Activated CD4-positive, CD25-positive, alpha-beta regulatory T cell treated with anti-CD3 and anti-CD28 coated beads, Interleukin-2, amount 50 U/mL, for 16 hours (primary cell): ENCODE measurements at places on chromosomes 7 and 10.

GRCh38 chr7:43750016-43750887, 8.2 kb upstream of the BLVRA start:
- no peak for DNase-seq

DNA sequence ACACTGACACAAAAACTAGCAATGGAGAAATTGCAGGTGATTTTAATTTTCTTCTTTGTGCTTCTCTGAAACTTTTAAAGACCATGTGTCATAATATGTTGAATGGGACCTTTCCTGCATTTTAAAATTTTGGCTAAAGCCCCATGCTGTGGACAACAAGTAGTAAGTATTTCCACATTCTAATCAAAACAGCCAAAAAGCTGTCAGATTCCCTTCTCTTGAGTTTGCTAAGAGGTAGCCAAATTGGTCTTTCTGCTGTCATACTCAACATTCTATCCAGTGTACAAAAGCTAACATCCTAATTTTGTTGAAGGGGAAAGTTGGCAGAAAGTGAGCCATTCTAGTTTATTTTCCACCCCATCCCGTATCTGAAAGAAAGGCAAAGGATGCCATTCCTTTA, 447.6 kb downstream of the TFEC start:
- DNase-seq, result no peak

DNA sequence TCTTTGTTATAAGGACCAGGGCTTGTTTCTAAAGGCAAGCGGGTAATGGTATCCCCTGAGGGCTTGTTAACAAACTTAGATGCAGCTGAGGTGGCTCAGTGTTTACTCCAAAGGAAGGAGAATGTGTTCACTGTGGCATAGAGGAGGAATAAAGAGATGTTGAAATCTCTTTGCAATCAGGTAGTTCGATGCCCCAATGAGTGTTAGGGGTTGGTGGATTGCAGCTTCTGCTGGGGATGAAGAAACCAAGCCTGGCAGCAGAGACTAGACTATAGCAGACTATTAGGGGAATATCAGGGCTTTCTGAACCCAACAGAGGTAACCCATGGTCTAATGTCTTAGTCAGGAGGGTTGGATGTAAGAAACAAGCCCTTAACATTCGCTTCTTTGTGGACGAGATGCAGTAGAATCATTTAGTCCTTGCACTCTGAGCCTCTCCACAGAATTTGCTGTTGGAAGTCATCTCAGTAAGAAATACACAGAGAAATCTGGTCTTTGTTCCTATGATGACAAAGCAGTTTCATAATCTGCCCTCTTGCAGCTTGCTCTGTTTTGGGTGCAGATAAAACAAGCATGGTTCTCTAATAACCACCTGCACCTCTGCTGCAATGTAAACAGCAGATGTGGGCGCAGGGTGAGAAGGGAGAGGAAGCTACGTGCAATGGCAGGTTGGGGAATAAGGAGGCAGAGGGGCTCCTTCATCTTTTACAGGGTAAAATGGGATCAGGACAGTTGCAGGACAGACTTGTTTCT, 108.6 kb downstream of the NRF1 start:
- DNase-seq, result no peak

DNA sequence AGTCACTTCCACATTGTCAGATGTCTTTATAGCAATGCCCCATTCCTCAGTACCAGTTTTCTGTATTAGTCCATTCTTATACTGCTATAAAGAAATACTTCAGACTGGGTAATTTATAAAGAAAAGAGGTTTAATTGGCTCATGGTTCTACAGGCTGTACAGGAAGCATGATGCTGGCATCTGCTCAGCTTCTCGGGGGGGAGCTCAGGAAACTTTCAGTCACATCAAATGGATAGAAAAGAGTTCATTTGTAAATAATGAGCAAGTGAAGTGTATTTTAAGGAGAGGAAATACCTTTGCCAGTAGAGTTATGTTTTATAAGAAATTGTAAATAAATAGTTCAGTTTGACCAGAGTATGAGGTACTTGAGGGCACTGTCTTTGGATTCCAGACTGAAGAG, 50.5 kb downstream of the TMEM60 start:
- DNase-seq, result no peak

GRCh38 chr10:100829933-100830727, 82.6 kb upstream of the SLF2 start:
- no peak for DNase-seq

GRCh38 chr10:49139028-49139845, 5.4 kb upstream of the FAM170B start:
- no peak for DNase-seq

- no peak for DNase-seq
Measured at GRCh38 chr10:80161321-80162083, 29.0 kb downstream of the PLAC9 start.

DNA sequence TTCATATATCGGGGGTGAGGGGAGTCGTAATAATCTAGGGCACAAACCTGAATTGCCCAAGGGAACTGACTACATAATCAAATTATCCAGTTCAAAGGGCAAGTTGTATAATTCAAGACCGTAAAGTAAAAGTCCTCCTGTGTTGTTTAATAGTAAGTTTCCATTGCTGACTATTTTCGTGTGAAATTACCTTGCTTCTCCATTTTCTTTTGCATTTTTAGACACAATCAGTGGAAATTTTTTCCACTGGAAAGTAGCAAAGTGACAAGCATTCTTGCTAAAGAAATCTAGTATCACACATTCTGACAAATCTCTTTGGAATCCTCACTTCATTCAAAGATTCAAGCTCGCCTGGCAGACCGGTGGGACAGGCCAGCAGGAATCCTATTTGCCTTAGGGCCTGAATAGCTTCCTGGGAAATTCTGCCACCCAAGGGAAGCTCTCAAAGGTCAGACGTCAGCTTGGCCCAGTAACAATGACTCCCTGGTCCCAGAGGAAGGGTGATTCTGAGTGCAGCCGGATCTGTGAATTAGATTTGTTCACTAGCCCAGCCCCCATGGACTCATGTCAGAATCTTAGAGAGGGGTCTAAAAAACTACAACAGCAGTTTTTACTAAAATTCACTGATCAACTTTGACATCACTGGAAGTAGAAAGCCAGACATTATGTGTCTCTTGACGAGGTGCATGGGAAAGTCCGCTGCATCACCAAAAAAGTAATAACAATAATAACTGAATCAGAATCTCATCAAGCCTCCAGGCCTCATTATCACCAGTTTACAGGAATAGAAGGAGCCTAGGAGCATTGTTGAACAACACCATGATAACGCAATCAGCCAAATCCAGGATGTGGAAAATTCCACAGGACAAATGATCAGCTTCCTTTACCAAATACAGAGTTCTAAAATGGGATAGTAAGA, 161.0 kb downstream of the SKIDA1 start:
- no peak for DNase-seq

DNA sequence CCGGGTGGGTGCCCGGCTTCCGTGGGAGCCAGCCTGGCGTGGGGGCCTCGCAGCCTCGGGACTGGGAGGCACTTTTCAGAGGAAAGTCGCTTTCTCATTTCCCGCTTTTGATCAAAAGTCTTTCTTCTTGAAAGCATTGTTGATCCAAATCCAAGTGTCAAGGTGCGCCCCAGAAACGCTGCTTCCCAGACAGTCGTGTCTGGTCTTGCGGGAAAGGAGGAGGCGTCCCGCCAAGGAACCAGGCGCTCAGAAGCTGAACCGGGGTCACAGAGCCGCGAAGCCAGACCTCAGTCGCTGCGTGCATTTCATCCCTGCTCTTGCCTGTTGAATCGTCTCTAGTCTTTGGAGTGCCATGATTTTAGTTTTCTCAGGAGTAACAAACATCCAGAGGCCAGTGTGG, 1.1 kb upstream of the BNIP3 start:
- DNase-seq, result no peak

DNA sequence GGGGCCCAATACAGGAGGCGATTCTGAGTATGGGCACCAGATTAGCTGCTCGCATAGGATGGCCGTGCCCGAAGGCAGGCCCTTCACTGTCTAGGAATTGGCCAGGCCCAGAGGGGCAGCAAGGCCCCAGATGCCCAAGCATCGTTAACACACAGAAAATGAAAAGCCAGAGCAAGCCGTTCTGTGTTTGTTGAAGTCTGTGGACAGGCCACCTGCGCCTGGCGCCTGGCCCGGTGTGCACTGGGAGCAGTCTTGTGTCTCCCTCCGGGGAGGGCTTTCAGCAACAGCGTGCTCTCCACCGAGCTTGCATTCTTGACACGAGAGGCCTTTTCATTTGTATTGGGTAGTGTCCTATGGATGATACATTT, 34.5 kb upstream of the TTYH3 start:
- DNase-seq, result no peak

GRCh38 chr7:107934991-107935770, 44.2 kb downstream of the DLD start:
- DNase-seq, result no peak

DNA sequence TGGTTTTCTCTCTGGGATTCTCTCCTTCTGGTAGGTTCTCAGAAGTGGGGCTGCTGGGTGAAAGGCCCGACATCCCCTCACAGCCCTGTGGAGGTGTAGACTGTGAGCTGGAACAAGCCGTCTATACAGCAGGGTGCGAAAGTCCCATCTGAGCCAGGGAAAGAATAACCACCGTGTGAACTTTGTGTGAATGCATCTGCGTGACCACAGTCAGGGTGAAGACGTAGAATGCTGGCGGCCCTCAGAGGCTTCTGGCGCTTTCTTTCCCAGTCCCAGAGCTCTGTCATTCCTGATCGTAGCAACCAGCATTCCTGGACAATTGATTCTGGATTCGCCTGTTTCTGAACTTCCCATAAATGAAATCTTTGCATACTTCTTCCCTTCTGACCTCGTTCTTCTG, 30.0 kb downstream of the ELFN1 start:
- no peak for DNase-seq

- DNase-seq, result no peak
Measured at GRCh38 chr7:149495785-149496641, 1.6 kb downstream of the ZNF746 start.

- DNase-seq, result no peak
Measured at GRCh38 chr7:27211764-27212204, 11.9 kb upstream of the HOXA13 start.

GRCh38 chr7:22907805-22908204, 85.2 kb upstream of the TOMM7 start:
- no peak for DNase-seq

GRCh38 chr7:17660116-17660515, 280.2 kb downstream of the SNX13 start:
- no peak for DNase-seq

DNA sequence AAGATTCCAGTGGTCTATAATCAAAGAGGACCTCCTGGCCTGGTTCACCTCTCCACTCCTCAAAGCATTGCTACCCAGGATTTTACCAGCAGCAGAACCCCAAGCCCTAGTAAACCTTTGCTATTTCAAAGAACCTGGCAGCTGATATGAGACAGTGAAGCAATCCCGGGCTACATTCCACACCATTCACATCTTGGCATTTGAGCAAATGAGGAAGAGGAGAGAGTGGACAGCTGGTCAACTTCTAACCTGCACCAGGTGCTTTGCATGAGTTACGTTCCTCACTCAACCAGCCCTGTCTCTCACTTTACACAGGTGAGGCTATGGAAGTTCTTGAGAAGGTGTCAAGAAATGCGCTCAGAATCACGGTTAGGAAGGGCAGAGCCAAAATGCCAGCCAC, 1.1 kb downstream of the CCDC3 start:
- no peak for DNase-seq

DNA sequence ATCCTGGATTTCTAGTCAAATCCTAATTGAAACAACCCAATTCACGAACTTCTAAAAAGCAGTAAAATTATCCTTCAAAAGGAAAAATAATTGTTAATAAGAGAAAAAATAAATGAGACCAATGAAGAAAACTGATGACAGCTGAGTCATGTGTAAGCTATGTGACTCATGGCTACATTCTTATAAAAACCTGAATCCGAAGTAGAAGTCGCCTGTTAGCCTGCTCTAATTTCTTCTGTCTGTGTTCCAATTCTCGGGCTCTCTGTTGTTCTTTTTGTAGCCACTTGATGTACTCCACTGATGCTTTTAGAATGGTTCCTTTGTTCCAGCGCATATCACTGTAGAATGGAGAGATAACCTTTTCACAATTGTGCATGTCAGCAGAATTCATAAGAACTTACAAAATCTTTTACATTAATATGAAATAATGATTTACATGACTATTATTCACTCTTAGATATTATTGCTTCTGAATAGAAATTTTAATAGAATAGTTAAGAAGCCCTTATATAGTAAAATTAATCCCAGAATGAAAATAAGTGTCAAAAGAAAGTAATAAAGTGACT, 88.8 kb downstream of the TFEC start:
- DNase-seq, result no peak

DNA sequence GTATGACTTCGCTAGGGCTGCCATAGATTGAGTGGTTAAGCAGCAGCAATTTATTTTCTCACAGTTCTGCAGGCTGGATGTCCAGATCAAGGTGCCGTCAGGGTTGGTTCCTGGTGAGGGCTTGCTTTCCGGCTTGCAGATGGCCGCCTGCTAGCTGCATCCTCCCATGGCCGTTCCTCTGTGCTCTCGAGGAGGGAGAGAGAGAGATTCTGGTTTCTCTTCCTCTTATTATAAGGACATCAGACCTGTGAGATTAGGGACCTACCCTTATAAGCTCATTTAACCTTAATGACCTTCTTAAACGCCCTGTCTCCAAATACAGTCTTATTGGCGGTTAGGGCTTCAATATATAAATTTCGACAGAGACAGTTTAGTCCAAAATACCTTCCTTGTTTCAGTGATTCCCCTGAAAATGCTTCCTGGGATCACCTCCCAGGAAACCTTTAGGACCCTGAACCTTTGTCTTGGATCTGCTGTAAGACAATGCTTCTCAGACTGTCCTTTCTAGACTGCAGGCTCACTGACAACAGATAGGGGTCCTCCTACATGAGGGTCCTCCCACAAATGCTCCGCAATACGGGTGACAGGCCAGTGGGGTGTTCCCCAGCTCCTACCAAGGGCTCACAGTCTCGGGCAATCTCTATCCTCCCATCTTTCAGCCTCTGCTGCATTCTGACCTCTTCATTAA, 82.5 kb upstream of the BAIAP2L1 start:
- no peak for DNase-seq

GRCh38 chr10:127368929-127369328, 172.5 kb upstream of the INSYN2A start:
- no peak for DNase-seq
